ENCODE measurements at places on chromosomes 2 and 18.

GRCh38 chr2:101357376-101357775 is 29.9 kb downstream of the CREG2 start:
- DNase-seq, result no peak

GRCh38 chr2:63590626-63591408 is 2.1 kb downstream of the MDH1 start:
- DNase-seq, result no peak

GRCh38 chr2:26462511-26463243 is 15.2 kb downstream of the OTOF start:
- DNase-seq, result no peak

DNA sequence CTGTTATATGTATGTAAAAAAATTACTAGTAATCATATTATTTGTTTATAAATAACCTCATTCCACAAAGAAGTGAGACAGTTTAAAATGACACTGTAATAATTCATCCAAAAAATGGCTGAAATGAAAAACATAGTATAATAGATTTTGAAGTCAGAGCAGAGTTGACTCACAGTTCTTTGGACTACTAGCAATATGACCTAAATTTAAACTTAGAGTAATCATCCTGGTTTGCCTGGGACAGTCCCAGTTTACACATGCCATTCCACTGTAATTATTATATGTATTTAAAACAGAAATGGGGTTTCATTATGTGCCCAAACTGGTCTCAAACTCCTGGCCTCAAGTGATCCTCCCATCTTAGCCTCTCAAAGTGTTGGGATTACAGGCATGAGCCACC is 48.3 kb downstream of the CCDC88A start:
- DNase-seq, result no peak

DNA sequence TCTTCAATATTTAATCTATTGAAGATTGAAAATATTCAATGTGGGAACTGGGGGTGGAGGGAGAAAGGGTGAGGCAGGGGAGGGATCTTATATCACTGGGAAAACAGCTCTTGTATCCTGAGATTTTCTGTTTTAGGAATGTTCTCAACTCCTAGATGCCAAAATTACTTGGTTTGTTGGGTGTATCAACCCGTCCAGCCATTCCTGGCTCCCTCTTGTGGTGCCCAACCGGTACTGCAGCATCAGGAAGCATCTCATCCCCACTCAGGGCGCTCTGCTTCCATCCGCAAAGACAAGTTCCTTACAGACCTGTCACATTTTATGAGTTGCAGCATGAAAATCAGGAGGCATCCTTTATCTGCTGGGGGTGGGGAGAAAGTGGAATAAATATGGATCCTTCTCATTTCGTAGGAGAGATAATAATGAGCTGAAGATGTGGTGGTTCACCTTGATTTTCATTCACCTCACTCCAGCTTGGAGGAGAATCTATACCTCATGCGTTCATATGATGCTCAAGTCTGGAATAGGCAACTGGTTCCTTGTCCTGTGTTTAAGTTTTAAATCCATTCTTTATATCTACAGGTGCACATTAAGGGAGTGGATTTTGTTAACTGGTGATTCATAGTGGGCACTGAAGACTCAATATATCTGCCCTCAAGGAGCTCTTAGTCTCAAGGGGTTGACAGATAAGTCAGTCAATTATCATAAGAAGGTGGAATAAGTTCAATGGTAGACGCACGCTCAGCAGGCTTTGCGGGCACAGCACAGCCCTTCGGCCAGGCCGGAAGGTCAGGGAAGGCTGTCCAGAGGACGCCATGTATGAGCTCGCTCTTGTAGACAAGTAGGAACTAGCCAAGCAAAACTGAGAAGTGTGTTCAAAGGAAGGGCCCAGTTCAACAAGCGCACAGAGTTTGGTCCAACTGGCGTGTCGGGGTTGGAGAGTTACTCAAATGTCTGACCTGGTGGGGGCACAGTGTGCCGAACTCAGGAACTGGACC is 127.3 kb downstream of the RNF144A start:
- DNase-seq, result peak; percentile 59
